ENCODE measurements at places on chromosomes 4 and X.

GRCh38 chrX:107687445-107687844 is 59.1 kb downstream of the PRPS1 start:
- no peak overlapping the region for H3K4me3 ChIP-seq
- H3K36me3 ChIP-seq, result no peaks in the 10 kb centered on the region
- peaks cover 33% of the 10 kb centered on the region for H3K4me1 ChIP-seq
- H3K27me3 ChIP-seq, result peaks cover 3% of the 10 kb centered on the region
- H3K27ac ChIP-seq, result no peak overlapping the region

- no peak overlapping the region for H3K27ac ChIP-seq
- no peaks in the 10 kb centered on the region for H3K36me3 ChIP-seq
- no peaks in the 10 kb centered on the region for H3K27me3 ChIP-seq
Observed at GRCh38 chr4:65719635-65720034, 49.3 kb upstream of the EPHA5 start.

- no peaks in the 10 kb centered on the region for H3K4me1 ChIP-seq
- no peaks in the 10 kb centered on the region for H3K36me3 ChIP-seq
- peaks cover 4% of the 10 kb centered on the region for H3K27me3 ChIP-seq
- H3K4me3 ChIP-seq, result no peak overlapping the region
- H3K27ac ChIP-seq, result no peak overlapping the region
- DNase-seq, result no peak
Observed at GRCh38 chrX:121221322-121221977, 174.0 kb downstream of the GLUD2 start.

DNA sequence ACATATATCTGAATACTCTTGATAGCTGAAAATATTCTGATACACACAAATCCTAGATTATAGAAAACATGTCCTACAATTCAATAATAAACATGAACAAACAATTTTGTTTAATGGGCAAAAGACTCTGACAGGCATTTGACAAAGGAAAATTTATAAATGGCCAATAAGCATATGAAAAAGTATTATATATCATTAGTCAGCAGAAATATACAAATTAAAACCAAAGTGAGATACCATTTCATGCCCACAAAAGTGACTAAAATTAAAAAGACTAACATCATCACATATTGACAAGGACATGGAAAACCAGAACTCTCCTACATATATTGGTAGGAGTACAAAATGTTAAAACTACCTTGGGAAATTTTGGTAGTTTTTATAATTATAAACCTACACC is 2.7 kb upstream of the MAPK10 start:
- no peak for DNase-seq
- no peak overlapping the region for H3K27ac ChIP-seq
- peaks cover 4% of the 10 kb centered on the region for H3K27me3 ChIP-seq
- peaks cover 14% of the 10 kb centered on the region for H3K4me1 ChIP-seq
- H3K4me3 ChIP-seq, result no peak overlapping the region

- no peak for DNase-seq
- H3K4me1 ChIP-seq, result no peaks in the 10 kb centered on the region
- H3K36me3 ChIP-seq, result no peaks in the 10 kb centered on the region
- H3K4me3 ChIP-seq, result no peak overlapping the region
- peaks cover 53% of the 10 kb centered on the region for H3K27me3 ChIP-seq
- no peak overlapping the region for H3K27ac ChIP-seq
Observed at GRCh38 chr4:6541789-6542188, 33.2 kb upstream of the MAN2B2 start.

- no peaks in the 10 kb centered on the region for H3K36me3 ChIP-seq
- peaks cover 4% of the 10 kb centered on the region for H3K4me1 ChIP-seq
- H3K27ac ChIP-seq, result no peak overlapping the region
- no peak for DNase-seq
Observed at GRCh38 chr4:104763554-104764222, 269.0 kb upstream of the CXXC4 start.

DNA sequence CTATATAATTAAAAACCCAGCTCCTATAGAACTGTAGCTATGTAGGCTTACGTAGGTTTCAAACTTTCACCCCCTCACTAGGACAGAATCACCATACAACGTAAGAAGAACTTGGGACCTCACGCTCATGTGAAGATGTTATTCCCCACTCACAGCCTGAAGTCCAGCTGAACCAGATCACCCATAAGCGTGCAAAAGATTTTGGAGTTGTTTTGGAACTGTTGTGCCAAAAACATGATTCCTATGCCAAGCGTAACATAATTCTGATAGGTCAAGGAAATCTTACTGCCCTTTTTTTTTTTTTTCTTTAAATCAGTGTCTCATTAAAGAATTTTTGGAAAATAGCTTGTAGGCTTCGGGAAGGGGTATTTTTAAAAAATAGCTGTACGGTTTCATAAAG is 57.0 kb downstream of the LCORL start:
- no peaks in the 10 kb centered on the region for H3K27me3 ChIP-seq
- peaks cover 23% of the 10 kb centered on the region for H3K36me3 ChIP-seq
- H3K4me1 ChIP-seq, result peaks cover 3% of the 10 kb centered on the region

- peaks cover 18% of the 10 kb centered on the region for H3K27me3 ChIP-seq
- peak overlapping the region; percentile 89 for H3K4me3 ChIP-seq
- DNase-seq, result peak; percentile 69
- H3K4me1 ChIP-seq, result peaks cover 36% of the 10 kb centered on the region
- H3K27ac ChIP-seq, result peak overlapping the region; percentile 94
Observed at GRCh38 chrX:48468693-48469691, 1.1 kb downstream of the SLC38A5 start.

DNA sequence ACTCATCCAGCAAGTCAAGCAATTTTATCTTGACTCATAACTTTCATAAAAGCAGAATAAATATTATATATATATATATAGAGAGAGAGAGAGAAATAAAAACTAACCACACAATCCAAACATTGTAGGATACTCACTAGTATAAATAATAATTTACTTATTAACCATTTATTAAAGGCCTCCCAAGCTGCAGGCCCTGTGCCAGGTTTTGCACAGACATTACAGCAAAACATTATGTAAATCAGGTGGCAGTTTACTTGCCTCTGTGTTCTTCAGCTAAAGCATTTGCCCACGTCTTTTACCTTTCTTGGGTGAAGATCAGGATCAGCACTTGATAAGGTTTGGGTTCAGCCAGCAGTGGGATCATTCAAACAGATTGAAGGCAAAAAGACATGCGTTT is 75.6 kb downstream of the CLDN22 start:
- no peak overlapping the region for H3K27ac ChIP-seq
- H3K27me3 ChIP-seq, result no peaks in the 10 kb centered on the region
- no peak for DNase-seq
- H3K36me3 ChIP-seq, result peaks cover 4% of the 10 kb centered on the region
- no peak overlapping the region for H3K4me3 ChIP-seq
- no peaks in the 10 kb centered on the region for H3K4me1 ChIP-seq
